ENCODE measurements at places on chromosomes 5 and 9.
A peak's percentile ranks its signal among the peaks of the same experiment; 100 is the strongest.

GRCh38 chr9:14250794-14251153 lies 63.2 kb downstream of the NFIB start:
- DNase-seq = no peak

- no peak for DNase-seq
Observed at GRCh38 chr9:4510546-4511322, 20.5 kb downstream of the SLC1A1 start.

DNA sequence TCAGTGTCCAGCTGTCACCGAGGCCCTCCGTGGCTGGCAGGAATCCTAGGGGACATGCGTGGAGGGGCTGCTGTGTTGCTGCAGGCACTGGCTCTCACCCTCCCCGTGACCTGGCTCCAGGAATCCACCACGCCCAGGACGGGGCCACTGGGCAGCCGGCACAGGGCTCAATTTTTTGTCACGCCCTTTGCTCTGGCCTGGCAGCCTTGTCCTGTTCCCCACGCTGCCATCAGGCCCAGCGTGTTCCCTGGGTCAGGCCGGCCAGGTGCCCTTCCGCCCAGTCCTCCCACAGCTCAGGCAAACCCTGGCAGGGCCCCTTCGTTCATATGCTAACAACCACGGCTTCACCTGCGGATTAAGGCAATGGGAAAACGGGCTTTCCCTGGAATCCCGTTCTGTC lies 37.3 kb downstream of the PROP1 start:
- no peak for DNase-seq

GRCh38 chr5:55680353-55680752 lies 31.8 kb downstream of the SLC38A9 start:
- DNase-seq = no peak

DNA sequence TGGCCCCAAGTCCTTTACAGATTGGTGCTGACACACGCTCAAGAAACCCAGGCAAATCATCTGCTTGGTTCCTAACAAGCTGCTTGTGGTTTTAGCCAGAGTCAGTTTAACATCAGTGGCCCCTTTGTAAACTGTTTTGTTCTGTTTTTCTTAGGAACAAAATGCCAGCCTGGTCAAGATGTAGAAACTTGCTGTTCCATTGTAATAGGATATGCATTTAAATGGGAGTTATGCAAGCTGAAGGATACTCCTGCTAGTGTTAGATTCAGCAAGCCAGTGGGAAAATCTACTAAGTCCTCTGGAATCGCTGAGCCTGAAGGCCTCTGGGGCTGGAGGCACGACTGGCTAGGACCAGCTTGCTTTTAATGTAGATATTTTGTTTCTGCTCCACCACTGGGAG lies 391.1 kb downstream of the TLE4 start:
- no peak for DNase-seq

DNA sequence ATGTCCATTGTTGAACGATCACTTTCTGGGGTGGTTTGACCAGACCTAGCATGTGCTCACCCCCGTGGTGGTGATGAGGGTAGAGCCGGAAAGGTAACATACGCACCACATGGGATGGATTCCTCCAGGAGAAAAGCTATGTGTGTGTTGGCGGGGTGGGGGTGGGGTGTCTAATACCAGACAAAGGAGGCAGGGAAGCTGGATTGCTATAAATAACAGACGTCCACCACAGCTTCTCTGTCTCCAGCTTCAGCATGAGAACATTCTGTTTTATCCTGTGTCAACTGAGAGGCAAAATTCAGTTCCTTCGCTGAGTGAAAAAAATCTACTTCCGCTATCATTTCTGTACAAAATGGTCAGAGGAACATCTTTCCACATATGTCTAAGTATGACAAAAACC lies 151.0 kb downstream of the PCSK1 start:
- DNase-seq = no peak

GRCh38 chr5:150121448-150122157 lies 34.0 kb downstream of the PDGFRB start:
- no peak for DNase-seq

GRCh38 chr5:117455236-117456233 lies 880.9 kb upstream of the SEMA6A start:
- DNase-seq = no peak

GRCh38 chr5:64859881-64860280 lies 91.2 kb downstream of the CWC27 start:
- DNase-seq = no peak

DNA sequence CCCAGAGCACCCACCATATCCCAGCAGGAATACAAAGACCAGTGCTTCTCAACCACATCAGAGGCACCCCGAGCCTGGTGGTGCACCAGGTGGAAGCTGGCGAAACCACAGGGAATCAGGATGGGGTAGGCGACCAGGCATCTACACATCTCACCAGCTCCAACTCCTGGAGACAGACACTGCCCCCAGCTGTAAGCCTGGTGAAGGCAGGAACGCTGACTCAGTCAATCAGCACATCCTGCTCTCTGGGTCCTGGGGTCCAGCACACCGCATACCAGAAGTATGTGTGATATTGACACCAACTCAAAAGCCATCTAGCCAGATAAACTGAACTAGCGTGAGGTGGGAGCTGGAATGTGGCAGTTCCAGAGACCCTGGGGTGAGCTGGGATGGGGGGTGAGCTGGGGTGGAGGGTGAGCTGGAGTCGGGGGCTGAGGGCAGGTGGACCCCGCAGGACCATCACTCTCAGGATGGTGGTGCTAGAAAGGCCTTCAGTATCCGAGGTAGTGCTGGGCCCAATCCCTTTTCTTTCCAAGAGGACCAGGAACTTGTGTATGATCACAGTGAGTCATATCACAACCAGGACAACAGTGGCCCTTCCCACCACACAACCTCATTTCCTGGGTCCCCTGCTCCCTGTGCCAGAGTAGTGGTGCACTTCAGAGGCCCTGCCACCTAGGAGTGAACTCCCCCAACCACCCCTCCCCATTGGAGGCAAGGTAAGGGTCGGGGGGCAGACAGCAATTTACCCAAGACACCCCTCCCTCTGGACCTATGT lies 2.5 kb downstream of the DBN1 start:
- DNase-seq = no peak

DNA sequence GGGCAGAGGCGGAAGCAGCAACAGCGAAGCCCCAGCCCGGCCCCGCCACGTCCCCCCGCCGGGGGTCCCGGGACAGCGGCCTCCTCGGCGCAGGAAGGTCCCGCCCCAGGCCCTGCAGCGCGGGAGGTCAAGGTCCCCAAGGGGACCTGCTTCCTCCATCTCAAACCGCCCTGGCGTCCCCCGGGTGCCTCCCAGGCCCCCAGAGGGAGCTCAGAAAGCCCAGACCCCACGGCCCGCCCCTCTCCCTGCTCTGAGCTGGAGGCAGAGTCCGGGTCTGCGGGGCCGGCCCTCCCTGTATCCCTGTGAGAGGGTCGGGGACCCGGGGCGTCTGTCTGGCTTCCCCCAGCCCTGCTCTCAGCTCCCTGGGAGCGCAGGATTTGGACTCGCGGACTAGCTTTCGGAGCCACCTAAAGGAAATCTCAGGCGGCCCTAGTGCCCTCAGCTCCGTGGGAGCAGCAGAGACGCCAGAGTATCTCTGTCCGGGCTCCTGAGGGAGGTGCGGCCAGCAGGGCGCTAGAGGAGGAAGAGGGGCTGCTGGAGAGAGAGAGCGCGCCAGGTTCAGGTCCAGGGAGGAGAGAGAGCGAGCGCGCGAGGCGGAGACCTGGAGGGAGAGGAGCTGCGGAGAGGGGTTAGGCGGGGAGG lies 30.7 kb downstream of the EXOC3 start:
- DNase-seq = no peak

- no peak for DNase-seq
Observed at GRCh38 chr5:154528005-154528594, 50.1 kb upstream of the HAND1 start.

- peak; percentile 48 for DNase-seq
Observed at GRCh38 chr5:75049456-75050351, 2.7 kb downstream of the GCNT4 start.

DNA sequence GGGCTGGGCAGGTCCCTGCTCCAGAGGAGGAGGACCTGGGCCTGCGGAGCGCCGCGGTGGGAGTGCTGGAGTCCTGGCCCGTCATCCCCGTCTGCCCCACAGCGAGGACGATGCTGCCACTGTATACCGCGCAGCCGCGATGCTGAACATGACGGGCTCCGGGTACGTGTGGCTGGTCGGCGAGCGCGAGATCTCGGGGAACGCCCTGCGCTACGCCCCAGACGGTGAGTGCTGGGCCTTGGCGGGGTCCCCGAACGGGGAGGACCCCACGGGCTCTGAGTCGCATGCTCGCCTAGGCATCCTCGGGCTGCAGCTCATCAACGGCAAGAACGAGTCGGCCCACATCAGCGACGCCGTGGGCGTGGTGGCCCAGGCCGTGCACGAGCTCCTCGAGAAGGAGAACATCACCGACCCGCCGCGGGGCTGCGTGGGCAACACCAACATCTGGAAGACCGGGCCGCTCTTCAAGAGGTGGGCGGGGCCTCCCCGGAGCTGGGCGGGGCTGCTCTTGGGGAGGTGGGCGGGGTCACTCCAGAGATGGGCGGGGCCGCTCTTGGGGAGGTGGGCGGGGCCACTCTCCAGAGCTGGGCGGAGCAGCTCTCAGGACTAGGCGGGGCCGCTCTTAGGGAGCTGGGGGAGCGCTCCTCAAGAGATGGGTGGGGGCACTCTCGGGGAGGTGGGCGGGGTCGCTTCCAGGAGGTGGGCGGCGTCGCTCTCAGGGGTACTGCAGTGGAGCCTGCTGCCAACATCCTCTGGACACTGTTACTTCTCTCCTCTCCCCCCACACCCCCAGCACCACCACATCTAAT lies 13.1 kb downstream of the LRRC26 start:
- peak; percentile 54 for DNase-seq

GRCh38 chr5:124997186-124997893 lies 250.9 kb upstream of the ZNF608 start:
- no peak for DNase-seq

DNA sequence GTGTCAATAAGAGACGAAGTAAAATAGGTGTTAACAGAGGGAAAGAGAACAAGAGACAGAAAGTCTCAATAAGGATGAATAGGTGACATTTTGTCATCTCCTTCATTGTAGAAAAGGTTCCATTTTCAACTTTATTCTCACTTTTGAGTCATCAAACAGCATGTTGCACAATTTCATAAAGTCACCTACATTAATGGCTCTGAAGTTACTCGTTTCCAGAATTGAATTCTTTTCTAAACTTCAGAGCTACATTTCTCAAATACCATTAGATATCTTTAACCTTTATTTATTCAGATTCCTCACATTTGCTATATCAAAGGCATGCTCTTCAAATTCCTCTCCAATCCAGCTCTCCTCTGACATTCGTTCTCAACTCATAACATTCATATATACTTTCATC lies 13.1 kb downstream of the ADAMTS6 start:
- DNase-seq = no peak

GRCh38 chr5:179869641-179870402 lies 11.2 kb upstream of the MRNIP start:
- DNase-seq = no peak

DNA sequence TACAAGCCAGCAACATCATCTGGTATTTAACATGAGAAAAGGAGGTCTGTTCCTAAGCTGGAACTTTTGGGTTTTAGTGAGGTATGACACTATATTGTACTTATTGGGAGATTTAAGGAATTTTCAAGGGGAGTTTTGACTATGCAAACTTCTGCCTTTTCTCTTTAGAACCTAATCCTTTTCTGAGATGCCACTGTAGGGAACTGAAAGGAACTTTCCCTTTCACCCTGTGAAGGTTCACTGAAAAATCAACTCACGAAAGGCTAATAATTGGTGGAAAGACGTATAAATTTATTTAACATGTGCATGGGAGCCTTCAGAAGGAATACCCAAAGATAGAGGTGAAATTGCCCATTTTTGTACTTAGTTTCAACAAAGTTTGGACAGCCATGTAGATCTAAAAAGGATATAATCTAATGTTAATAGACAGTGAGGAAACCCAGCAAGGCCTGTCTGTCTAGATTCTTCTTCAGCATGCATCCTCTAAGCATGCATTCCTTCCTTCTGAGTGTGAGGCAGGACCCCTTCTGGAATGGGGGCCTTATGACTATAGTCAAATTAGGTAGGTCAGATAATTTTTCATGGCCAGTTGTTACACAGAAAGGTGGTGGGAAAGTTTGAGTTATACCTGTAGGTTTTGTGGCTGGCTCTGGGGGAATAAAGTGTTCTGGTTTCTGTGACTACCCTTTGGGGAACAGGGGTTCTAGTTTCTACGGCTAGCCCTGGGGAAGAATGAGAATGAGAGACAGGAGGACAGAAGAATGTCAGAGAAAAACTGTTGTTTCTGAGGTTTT lies 200.3 kb downstream of the C9orf152 start:
- no peak for DNase-seq

DNA sequence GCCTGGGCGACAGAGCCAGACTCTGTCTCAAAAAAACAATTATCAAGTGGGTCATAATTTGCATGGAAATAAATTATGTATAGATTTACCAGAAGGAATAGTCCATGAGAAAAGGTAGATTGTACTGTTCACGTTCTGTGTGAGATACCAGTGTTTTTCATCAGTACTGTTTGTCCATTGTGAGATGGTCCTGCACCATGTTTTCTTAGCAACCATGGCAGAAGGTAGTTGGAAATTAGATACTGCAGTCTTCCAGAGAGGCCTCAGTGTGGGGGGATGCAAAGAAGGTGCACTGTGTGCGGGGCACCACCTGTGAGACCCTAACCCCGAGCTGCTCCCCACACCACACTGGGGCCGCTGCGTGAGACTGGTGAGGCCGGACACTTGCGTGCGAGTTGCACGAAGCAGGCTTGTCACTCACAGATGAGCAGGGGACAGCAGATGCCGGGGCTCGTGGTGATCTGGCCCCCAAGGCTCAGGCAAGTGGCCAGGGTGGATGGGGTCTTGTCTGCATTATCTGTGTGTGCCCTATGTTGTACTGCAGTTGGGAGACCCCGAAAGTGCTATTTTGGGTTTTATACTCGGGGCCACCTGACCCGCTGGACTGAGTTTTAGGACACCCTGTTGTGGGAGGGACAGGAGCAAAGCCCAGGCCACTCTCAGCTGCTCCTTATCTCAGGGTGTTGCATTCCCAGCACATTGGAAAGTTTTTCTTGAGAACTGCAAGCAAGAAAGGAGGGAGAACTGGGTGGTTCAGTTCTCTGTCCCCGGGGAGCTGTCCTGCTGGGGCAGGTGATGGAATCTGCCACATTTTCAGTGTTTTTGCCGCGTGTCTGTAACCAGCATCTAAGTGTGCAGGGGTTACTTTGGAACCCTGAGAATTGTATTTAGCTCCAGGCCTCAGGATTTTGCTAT lies 61.9 kb downstream of the EHMT1 start:
- no peak for DNase-seq

DNA sequence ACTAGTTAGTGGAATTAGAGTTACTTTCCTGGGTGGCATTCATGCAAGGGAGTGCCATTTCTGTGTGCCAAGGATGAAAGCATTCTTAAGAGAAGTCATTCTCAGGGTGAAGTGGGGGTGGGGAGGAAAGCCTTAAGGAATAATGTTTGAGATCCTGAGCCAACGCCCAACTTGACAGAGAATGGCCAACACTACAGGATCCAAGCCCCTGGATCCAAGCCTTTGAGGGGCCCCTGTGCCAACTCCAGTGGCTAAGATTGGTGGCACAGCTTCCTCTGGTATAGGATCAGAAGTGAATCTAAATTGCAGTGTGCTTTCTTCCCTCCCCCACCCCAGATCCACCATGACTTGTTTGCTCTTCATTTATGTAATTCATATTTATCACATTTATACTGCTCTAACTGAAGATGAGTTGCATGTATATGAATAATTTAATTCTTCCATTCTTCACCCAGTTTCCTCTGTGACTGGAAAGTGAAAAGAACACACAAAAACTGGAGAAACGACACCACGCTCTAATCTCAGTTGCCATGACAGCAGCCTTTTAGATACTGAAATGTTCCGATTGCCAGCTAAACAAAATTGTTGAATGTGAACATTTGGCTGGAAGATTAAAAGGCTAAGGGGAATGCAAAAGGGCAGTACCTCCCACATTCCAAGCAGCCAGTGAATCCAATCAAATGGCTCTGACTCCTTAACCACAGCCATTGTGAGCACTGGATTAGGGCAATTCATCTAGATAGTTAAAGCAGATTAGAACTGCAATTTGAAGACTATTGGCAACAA lies 4.5 kb downstream of the ZNF608 start:
- no peak for DNase-seq
